ENCODE measurements at places on chromosomes 1 and 21. TPM values are rescaled to one million over a fixed set of nuclear protein-coding genes. Genes with fewer than 3 reads are reported as not detected.

Gene ADAMTS1
- 20.4 TPM for total RNA-seq

Gene RASAL2
- total RNA-seq: 21.8 TPM

Gene ANGPTL3
- total RNA-seq: not detected

Gene PLPPR5
- 0.29 TPM for total RNA-seq

Gene CRP
- total RNA-seq: 0.92 TPM

Gene KPRP
- total RNA-seq: not detected

Gene RGS1
- total RNA-seq: not detected

Gene AMPD2
- 55.7 TPM for total RNA-seq

Gene UMODL1
- total RNA-seq: 0.32 TPM

Gene GBP6
- total RNA-seq: not detected

Gene SPATA45
- not detected for total RNA-seq

Gene ZNF648
- total RNA-seq: not detected

Gene PIK3CD
- 13.2 TPM for total RNA-seq

Gene NUF2
- total RNA-seq: 28.2 TPM

Gene SYT2
- 3.9 TPM for total RNA-seq

Gene S100A2
- 0.92 TPM for total RNA-seq

Gene PRRX1
- total RNA-seq: not detected
